Stimulated activated CD8-positive, alpha-beta memory T cell treated with anti-CD3 and anti-CD28 coated beads, Interleukin-15, amount 100 ng/mL, for 24 hours (primary cell): ENCODE measurements at places on chromosomes 5 and 9.

DNA sequence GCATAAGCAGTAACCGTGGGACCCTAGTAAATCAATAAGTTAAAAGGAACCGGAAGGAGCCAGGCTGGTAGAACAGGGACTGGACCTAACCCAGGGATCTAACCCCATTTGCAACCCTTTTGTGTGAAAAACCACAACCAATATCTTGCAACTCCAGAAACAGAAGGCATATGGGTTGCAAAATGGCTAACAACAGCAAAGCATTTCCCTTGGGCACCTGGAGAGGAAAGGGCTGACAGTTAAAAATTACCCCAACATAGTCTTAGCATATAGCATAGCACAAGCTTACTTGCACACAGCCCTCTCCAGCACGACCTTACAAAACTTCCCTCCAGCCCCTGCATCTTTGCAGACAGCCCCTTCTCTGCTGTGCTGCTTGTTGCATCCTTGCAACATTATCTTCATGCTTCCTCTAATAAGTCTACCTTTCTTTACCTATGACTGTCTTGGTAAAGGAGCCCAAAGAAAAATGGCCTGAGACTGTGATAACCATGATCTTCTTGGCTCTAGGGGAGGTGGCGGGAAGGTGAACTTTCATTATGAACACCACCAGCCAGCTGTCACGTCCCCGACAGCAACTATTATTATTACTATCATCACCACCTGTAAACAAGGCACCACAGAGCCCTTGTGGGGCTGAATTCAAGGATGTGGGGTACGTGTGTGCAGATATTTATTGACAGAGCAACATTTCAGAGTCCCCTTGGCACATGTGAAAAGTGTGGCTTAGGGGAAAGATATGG, 49.8 kb downstream of the PRRC1 start:
- no peak for DNase-seq

DNA sequence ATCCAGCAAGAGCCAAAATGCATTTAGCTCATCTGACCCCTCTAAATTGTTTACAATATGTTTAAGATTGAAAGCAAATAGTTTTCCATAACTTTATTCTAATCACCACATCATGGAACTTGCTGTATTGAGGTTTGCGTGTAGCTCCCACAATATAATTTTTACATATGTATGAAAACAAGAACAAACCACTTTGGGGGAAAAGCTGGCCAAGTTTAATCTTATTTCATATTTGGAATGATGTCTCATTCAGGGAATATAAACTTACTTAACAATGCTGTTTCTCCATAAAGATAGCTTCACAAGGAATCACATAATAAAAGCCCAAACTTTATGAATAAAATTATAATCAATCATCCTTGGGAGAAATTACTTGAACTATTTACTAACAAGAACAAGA, 194.6 kb upstream of the PCSK5 start:
- DNase-seq: no peak

DNA sequence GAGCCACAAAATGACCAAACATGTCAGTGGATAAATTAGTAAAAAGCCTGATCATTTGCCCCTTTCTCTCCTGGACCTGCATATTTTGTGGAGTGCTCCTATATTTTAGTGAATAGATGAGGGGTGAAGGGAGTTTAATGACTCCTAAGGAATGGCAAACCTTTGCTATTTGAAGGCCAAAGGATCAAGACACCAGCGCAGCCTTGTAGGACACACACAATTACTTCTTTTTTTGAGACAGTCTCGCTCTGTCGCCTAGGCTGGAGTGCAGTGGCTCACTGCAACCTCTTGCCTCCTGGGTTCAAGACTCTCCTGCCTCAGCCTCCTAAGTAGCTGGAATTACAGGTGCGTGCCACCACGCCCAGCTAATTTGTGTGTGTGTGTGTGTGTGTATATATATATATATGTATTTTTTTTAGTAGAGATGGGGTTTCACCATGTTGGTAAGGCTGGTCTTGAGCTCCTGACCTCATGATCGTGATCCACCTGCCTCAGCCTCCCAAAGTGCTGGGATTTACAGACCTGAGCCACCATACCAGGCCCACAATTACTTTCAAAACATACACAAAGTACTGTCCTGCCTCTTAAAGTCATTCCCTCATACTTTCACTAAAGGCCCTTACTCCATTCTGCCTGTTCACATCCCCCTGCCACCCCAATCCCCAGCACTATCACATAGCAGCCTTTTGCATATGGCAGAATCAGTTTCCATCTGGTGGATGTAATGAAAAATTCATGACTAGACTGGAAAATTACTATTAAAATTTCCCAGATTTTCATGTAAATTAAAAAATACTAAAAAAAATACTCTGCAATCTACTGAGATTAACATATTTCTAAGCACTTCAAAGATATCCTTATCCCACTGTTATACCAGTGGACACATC, 60.4 kb downstream of the CSNK1A1 start:
- no peak for DNase-seq

DNA sequence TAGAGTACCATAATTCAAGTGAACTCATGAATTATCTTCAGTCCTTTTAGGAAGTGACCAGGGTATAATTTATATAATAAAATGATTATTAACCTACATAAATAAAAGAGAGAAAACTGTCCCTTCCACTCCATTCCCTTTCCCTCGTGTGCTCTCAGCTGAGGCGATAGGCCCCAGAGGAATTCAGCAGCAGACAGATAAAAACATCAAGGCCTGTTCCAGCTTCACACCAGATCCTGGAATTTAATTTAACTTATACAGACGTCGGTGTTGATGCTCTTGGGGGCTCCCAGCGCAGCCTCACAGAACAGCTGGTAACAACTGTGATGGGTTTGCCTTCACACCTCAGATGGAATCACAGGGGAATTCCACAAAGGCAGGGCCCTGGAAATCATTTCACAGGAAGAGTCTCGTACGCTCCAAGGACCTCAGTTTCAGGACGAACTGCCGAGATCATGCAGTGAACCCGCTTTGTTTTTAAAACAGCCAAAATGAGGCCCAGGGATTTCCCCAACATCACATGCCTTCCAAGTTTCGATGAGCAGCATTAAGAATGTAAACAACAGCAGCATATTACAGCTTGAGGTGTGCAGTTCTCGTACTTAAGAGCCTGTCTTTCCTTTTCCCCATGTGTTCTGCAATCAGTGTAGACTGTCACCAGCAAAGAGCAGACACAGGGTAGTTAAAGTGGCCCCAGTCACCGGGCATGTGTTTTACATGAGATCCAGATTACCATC, 73.6 kb upstream of the ALDH1B1 start:
- no peak for DNase-seq

DNA sequence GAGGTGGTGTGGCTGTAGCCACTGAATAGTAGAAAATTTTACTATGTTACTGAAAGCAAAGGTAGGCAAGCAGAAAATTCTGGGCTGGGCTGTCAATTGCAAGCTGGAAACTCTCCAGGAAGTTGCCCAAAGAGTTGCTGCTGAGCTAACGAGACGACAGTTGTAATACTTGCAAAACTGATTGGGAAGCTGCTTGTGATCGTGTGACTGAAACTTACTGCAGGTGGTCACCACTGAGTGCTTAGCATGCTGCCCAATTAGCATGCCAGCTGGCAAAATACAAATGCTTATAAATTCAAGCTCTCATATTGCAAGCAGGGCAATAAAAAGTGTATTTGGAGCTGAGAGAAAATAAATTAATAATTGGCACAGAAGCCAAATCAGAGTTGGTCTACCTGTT, 758.5 kb upstream of the EDIL3 start:
- no peak for DNase-seq

GRCh38 chr5:102324714-102325113, 28.6 kb upstream of the SLCO4C1 start:
- DNase-seq: no peak

DNA sequence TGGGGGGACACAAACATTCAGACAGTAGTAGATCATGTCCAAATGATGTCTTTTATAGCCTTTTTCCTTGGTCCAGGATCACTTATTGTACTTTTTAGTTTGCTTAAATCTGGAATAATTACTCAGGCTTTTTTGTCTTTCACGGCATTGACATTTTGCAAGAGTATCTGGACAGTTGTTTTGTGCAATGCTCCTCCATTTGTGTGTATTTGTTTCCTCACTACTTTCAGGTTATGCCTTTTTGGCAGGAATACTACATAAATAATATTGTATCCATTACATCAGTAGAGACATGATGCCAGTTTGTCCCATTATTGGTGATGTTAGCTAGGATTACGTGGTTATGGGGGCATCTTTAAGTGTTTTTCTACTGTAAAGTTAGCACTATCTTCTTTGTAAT, 238.3 kb downstream of the MAN2A1 start:
- no peak for DNase-seq

DNA sequence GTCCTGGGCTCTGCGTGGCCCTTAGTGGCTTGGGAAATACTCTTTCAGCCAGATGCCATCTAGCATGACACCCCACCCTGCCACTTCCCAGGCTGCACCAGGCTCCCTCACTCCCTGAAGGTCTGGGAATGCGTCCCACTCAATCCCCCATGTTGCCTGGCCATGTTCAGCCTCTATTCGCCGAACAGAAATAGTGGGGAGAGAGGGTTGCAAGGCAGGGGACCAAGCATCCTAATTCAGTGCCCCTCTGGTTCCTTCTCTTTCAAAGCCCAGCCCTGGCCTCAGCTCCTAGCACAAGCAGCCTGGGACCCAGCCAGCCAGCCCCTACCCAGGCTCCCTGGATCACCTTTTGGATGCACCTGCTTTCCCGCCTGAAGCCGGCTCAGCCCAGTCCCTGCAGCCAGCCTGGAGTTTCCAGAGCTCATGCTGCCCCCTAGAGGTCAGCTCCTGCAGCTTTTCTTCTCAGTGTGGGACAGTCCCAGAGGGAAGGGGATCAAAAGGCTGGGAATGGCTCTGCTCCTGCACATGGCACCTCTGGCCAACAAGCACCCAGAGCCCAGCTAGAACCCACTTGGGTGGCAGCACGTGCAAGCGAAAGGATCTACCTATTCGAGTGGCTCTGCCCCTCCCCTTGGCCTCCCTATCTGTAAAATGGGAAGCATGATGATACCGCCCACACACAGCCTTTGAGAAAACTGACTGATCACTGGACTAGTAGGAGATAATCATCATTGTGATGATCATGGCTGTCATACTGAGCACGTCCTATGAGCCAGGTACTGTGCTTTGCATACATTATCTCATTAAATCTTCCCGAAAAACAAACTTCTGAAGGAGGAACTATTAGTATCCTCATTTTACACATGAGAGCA, 48.7 kb upstream of the C5orf58 start:
- no peak for DNase-seq

GRCh38 chr5:50727149-50727496, 60.7 kb downstream of the PARP8 start:
- DNase-seq: no peak

GRCh38 chr9:100739208-100739607, 161.3 kb downstream of the CAVIN4 start:
- no peak for DNase-seq

GRCh38 chr9:117678871-117679270, 25.3 kb upstream of the TLR4 start:
- DNase-seq: no peak

DNA sequence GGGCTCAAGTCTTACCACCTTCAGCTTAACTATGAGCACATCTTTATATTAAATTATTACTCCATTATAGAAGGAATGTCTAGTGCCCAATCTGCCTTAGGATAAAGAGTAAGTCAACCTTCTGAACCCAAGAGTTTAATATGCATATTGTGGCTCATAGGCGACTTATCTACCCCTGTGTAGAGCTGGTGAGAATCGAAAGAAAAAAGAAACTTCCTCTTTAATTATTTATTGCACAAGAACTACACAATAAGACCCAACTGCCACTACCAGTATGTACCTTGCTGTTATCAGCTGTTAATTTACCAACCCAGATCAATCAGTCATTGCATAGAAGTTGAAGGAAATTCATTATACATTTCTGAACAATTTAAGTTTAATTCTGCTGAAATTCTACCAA, 329.1 kb upstream of the SLC24A2 start:
- no peak for DNase-seq

DNA sequence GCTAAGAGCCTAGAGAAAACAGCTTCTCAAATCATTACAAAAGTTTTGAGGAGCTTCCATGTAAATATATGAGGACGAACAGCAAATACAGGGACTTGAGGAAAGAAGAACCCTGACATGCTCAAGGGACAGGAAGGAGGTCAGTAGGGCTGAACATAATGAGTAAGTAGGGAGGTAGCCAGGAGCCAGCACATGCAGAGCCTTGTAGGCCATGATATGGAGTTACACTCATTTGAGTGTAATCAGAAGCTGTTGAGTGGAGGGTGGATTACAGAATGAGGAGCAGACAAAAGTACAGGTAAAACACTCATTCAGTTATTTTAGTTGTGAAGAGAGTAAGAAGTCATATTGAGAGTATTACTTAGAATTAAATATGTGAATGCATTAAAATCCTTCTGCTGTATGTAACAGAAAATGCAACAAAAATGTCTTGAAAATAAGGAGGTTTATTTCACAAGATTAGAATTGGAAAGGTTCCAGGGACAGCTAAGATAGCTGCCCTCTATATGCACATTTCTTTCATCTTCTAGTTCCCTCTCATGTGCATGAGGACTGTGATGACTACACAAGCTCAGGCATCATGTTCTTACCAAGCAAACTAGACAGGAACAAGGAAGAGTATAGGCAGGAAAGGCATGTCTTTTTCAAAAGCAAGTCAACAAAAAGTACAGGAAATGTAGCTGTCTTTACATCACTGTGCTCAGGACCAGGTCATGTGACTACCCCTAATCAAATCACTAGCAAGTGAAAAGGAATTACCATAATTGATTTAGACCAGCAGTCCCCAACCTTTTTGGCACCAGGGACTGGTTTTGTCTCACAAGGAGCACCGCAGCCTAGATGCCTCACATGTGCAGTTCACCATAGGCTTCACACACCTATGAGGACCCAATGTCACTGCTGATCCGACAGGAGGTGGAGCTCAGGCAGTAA, 87.2 kb downstream of the TMEM232 start:
- no peak for DNase-seq

DNA sequence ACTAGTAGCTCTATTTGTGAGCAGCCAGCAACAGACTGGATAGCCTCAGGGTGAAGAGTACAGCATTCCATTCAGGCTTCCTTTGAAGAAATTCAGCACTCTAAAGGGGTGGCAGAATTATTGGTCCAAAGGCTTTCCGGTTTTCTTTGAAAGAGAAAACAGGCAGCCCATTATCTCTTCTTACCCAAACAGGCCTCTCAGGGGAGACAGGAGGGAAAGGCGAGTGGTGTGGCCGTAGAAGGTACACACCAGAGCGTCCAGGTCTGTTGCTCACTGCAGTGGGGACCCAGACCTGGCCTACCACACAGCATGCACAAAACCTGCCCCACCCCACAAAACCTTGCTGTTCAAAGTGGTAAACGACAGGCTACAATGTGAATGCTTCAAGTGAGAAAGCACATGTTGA, 83.3 kb downstream of the ZNF608 start:
- no peak for DNase-seq

GRCh38 chr9:120970244-120970643, 43.6 kb upstream of the TRAF1 start:
- no peak for DNase-seq

GRCh38 chr5:9924614-9925013, 294.5 kb upstream of the TAS2R1 start:
- DNase-seq: no peak

DNA sequence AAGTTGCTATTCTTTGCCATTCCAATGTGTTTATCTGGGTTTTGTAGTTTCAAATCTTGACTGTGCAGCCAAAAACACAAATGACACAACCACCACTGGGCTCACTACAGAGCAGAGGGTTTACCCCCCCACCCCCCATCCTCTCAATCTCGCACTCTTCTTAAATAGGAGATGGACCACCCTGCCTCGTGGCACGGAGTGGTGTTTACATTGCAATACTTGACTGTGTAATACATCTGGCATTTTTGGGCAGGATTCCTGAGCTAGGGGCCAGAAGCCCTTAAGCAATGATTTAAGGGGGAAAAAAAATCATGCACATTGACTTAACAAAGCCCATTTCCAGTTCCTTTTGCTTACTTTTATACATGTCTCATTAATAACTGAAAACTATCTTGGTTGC, 19.0 kb downstream of the PTCH1 start:
- DNase-seq: no peak
